ENCODE measurements at places on chromosomes 1 and 21.

DNA sequence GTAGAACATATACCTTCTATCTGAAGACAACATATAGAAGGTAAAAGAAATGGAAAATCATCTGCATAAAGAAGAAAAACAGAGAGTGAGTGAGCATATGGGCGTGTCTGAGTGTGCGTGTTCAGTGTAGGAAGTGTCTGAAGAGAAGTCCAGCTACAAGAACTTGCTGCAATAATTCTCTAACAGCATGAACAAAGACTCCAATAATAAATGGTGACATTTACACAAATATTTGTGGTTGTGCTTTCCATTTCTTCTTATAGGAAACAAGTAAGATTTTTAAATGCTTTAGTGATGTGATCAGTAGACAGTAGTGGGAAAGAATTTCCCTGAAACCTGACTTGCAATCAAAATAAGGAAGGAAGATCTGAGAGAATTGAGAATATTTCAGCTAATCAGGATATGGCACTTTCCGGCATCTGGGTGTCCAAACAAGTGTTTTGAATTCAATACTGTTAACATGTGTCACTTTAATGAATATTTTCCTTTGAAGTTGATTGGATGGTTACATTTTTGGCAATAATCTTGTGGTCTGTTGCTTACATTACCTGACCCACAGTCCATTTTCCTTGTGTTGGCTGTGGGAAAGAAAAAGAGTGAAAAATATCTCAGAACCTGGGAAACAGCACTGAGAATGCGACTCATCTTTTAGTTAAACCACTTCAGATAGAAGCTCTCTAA, 154.0 kb downstream of the TGFB2 start:
- DNase-seq = no peak

- no peak for DNase-seq
Observed at GRCh38 chr1:193419295-193419694, 232.9 kb upstream of the B3GALT2 start.

GRCh38 chr1:214977700-214978374, 104.7 kb upstream of the KCNK2 start:
- no peak for DNase-seq

- no peak for DNase-seq
Observed at GRCh38 chr1:157956732-157957131, 36.7 kb upstream of the KIRREL1 start.

DNA sequence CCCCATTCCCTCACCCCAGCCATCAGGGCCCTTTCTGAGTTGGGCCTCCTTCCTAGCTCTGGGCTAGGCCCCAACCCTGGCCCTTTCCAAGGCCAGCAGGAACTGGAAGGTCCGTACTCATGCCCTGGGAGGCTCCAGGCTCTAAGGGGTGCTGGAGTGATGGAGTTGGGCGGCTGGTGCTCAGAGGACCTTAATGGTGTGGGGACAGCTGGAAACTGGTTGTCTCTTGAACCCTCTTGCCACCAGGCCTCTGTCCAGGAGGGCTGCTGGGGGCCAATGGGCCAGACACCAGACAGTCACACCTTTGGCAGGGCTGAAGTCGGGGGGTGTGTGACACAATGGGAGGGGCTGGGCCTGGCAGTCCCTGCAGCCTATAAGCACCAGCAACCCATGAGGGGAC, 9.2 kb upstream of the PADI1 start:
- no peak for DNase-seq

DNA sequence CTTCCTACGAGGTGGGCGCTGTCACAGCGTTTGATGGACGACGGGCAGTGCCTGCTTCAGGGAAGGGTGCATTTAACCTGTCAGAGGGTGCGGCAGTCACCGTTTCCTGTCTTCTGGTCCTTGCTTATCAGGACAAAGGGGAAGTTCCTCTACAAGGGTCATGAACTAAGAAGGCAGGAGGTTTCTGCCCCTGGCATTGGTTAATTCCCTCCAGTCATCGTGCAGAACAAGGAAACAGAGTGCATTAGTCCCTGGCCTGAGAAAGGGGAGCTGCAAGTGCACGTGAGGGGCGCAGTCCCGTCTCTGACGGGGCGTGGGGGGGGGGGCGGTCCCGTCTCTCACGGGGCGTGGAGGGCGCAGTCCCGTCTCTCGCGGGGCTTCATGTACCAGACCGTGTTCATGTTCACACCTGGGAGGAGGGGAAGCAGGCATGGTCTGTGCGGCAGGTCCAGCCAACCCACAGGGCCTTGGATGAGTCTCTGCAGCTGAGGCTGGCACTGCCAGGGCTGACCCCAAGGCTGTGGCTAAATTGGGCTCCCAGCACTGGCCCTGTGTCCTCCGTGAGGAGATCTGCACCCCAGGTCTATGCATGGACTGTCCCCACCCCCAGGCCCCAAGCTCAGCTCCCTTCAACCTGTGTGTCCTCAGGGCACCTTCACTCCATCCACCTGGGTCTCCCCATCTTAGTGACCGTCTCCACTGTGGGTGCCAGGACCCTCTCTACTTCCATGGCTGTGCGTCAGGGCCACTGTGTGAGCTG, 89.2 kb upstream of the COL6A1 start:
- DNase-seq = no peak

GRCh38 chr1:85122169-85122568, 73.9 kb upstream of the MCOLN3 start:
- no peak for DNase-seq

- no peak for DNase-seq
Observed at GRCh38 chr1:62467092-62467491, 30.2 kb downstream of the USP1 start.

GRCh38 chr21:31618696-31619430, 40.6 kb upstream of the SOD1 start:
- no peak for DNase-seq

- peak; percentile 32 for DNase-seq
Observed at GRCh38 chr1:153192697-153193096, 10.5 kb upstream of the LELP1 start.

DNA sequence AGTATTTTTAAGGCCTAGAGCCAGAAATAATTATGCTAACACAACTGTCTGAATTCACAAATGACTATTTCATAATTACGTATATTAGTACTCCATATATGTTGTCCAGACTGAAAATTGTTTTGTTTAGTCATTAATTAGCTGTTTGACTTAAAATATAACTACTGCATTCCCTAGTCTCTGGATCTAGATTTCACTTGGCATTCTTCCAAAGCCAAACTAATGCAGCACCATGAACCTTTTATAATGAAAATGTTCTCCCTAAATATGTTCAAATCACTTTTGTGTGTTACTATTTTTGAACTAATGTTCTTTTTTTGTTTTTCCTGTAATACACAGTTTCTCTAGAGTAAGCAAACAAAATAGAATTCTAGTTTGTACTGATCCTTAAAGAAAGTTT, 46.1 kb downstream of the CAMTA1 start:
- DNase-seq = no peak

DNA sequence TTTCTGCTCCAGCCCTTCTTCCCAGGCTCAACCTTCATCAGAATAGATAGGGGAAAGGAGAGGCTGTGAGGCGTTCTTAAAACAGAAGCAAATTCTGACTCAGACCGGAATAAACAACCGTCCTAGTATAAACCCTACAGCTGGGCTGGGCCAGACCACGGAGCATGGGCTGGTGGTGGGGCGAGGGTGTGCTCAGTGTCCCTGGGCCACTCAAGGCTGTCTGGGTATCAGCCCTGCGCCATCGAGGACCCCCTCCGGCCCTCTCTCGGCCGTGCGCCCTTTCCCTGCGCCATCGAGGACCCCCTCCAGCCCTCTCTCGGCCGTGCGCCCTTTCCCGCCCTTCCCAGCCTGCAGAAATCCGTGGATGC, 36.0 kb downstream of the CAPN2 start:
- no peak for DNase-seq

- no peak for DNase-seq
Observed at GRCh38 chr1:193054169-193054675, 4.9 kb downstream of the UCHL5 start.

DNA sequence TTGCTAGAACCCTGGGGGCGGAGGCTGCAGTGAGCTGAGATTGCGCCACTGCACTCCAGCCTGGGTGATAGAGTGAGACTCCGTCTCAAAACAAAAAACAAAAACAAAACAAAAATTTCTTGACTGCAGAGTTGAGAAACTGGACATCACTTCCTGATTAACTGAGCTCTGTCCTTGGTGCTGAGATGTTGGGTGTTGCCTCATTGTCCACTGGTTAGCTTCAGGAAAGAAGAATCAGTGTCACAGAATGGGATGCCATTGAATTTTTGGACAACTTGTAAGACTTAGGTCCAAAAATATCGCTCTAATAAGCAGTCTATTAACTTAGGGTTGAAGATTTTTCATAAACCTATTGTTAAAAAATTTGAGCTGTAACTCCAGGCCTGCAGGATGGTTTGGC, 23.8 kb upstream of the KCNA10 start:
- DNase-seq = peak; percentile 45

DNA sequence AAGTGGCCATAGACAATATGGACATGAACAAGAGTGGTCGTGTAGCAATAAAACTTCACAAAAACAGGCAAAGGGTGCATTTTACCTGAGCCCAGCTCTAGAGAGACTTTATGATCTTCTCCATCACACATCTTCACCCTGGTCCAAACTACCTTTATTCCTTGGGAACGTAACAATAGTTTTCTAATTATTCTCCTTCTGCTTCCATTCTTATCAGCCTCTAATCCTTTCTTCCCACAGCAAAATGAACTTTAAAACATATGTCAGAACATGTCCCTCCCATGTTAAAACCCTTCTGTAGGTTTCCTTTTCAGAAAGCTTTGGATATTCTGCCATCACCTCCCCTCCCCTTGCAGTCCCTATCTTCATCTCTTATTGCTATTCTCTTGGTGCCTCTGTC, 395.2 kb upstream of the PLXNA2 start:
- no peak for DNase-seq

DNA sequence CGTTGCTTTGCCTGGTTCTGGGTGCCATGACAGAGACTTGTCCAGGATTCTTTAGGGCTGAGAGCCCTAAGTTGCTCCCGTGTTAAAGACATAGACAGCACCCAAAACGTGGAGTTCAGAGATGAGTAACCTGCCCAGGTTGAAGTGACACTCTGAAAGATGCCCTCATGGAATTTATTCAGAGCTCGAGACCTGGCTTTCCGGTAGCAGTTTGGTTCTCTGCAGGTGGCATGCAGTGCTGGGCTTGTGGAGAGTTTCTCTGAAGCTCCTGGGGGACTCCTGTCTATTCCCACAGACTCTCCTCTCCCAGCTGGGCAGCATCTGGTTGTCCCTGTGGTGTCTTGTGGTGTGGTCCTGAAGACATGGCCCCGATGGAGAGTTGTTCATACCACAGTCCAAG, 241.0 kb downstream of the RHOU start:
- no peak for DNase-seq

DNA sequence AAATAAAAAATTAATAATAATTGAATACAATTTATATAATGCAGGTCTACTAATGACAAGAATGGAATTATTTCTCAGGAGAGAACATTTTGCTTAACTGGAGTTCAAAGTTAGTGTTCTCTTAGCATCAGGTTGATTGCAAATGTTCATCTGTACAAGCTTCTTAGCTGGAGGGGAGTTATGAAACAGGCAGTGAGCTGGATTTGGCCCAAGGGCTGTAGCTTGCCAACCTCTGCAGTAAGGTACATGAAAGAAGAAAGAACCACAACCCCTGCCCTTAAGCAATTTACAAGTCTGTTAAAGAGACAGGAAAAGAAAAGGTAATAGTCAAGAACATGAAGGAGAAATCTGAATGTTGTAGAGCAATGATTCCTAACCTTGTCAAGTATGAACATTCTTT, 17.0 kb downstream of the LPGAT1 start:
- DNase-seq = no peak

- no peak for DNase-seq
Observed at GRCh38 chr1:105779727-105780126, 1276.7 kb upstream of the PRMT6 start.

Data from GM20000 (cell line).